Stimulated activated CD4-positive, alpha-beta T cell treated with anti-CD3 and anti-CD28 coated beads, Interleukin-15, amount 100 ng/mL, for 1 hour (primary cell): ENCODE measurements at places on chromosomes 7 and 10.

- no peak for DNase-seq
Measured at GRCh38 chr7:45126201-45126600, 14.7 kb upstream of the TBRG4 start.

GRCh38 chr7:128164955-128165670 is 76.0 kb upstream of the LEP start:
- no peak for DNase-seq

DNA sequence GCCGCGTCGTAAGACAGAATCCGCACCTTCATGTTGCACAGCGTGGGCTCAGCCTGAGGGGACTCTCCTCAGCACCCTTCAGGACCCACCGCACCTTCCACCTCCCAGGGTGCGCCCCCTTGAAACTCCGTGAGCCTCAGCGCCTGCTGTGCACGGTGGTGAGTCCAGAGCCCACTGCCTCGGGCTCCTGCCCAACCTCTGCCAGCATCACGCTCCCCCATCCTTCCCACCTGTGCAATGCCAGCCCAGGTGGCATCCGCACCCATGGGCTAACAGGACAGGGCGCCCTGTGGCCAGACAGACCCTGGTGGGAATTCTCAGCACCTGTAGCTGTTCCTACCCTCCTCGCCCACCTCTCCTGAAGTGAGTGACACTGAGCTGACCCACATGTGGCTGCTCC is 96.4 kb downstream of the DYNC2I1 start:
- DNase-seq: no peak

DNA sequence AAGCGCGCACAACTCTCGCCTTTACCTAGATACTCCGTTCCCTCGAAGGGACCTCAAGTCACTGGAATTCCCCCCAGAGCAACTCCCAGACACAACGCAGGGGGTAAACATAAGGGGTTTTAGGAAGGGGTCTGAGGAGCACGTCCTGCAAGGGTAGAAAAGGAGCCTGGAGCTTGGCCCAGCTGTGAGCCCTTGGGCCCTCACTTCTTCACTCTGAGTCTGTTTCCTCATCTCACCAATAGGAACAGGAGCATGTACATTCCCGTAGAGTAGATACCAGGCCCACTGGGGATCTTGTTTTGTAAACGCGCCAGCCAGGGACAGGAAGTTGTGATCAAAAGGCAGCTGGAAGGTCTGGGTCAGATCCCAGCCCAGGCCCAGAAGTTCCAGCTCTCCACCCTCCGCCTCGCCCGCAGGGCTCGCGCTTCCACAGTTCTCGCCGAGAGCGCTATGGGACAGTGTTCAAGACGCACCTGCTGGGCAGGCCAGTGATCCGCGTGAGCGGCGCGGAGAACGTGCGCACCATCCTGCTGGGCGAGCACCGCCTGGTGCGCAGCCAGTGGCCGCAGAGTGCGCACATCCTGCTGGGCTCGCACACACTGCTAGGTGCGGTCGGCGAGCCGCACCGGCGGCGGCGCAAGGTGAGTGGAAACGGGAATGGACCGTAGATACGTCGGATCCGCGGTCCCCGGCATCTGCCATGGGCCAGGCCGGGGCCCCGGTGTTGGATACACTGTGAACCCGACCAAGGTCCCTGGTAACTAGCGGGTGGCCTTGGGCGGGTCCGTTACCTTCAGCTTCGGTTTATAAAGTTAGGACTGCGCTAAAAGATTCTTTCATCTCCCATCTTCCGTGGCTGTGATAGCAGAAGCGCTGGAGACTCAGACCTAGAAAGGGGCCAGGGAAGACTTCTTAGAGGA is 1.3 kb downstream of the CYP26C1 start:
- no peak for DNase-seq

GRCh38 chr7:30171766-30172447 is 37.1 kb downstream of the MTURN start:
- DNase-seq: no peak

DNA sequence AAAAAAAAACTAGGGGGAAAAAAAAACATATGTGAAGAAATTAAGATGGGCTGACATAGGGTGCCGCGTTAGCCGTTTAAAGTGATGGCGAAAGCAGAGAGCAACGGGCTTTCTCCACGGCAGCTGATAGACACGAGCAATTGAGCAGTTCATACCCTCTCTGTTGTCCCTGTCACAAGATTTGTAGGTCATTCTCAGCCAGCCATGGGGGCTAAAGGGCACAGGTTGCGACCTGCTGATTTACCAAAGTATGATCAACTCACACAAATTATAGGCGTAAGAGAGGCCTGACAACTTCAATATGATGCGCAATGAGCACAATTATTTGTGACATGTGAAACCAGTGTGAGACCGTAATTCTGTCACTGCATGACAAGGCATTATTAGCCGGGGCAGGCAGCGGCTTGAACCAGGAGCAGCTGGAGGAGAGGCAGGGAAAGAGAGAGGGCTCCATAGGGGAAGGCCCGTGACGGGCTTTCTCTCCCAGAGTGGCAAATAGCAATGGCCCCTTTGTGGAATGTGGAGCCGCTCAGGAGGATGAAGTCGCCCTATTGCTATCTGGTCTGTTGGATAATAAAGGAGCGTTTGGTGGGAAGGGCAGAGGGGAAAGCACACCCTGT is 195.1 kb upstream of the HABP2 start:
- DNase-seq: no peak

GRCh38 chr10:2852574-2853323 is 214.6 kb upstream of the PFKP start:
- DNase-seq: no peak

- no peak for DNase-seq
Measured at GRCh38 chr7:147078312-147078711, 961.7 kb downstream of the CNTNAP2 start.

DNA sequence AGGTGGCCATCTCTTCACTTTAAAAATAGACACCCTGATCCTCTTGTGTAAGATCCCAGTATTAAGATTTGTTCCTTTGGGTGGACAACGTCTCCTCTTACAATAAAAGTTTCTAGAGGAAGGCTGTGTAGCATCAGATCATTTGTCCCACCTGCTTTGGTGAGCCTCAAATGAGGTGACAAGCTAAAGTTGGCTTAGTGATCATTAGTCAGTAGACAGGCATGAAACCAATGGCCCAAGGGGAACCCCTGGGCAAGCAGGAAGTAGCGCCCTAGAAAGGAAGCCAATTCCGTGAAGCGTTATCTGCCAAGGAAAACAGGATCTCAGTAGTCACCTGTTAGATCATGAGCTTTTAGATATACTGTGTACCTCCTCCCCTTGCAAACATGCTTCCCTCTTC is 66.8 kb downstream of the PCGF5 start:
- DNase-seq: no peak

GRCh38 chr10:3946234-3947229 is 161.5 kb upstream of the KLF6 start:
- DNase-seq: no peak
